Lower lobe of right lung (tissue), 2 donors: ENCODE measurements at places on chromosomes 12 and 14. TPM values are rescaled to one million over a fixed set of nuclear protein-coding genes. Genes with fewer than 3 reads are reported as not detected.
A peak's percentile ranks its signal among the peaks of the same experiment; 100 is the strongest.

The ALG10B gene
- total RNA-seq, result 9.2 TPM

DNA sequence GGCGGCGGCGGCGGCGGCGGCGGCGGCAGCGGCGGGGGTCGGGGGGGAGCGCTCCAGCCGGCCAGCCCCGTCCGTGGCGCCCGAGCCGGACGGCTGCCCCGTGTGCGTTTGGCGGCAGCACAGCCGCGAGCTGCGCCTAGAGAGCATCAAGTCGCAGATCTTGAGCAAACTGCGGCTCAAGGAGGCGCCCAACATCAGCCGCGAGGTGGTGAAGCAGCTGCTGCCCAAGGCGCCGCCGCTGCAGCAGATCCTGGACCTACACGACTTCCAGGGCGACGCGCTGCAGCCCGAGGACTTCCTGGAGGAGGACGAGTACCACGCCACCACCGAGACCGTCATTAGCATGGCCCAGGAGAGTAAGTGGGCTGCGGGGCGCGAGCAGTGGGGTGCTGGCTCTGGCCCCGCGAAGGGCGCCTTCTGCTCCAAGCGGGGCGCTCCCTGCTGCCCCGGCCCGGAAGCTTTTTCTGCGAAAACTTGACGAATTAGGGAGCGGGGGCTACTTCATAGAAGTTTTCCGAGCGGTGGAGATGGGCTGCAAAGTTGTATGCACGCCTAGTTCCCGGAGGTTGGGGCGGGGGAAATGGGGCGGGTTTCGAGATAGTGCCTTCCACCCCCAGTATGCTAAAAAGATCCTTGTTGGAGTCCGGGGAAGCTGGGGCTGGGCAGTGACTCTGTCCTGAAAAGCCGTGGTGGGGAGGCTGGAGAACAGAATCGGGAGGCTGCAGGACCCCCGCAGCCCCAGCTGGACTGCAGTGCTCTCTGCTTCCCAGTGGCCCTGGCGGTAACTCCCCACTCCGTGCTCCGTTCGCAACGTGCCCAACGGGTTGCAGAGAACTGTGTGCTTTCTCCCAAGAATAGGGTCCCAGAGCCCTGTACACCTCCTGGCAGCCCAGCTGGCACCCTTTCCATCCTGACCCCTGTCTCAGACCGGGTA is 751 bp downstream of the GDF11 start:
- peak; percentile 78 for DNase-seq

- no peak for DNase-seq
Measured at GRCh38 chr12:95385246-95386035, 88.5 kb upstream of the METAP2 start.

The KRT6C gene
- not detected for total RNA-seq

- DNase-seq, result no peak
Measured at GRCh38 chr12:108675792-108676191, 42.1 kb upstream of the SELPLG start.

DNA sequence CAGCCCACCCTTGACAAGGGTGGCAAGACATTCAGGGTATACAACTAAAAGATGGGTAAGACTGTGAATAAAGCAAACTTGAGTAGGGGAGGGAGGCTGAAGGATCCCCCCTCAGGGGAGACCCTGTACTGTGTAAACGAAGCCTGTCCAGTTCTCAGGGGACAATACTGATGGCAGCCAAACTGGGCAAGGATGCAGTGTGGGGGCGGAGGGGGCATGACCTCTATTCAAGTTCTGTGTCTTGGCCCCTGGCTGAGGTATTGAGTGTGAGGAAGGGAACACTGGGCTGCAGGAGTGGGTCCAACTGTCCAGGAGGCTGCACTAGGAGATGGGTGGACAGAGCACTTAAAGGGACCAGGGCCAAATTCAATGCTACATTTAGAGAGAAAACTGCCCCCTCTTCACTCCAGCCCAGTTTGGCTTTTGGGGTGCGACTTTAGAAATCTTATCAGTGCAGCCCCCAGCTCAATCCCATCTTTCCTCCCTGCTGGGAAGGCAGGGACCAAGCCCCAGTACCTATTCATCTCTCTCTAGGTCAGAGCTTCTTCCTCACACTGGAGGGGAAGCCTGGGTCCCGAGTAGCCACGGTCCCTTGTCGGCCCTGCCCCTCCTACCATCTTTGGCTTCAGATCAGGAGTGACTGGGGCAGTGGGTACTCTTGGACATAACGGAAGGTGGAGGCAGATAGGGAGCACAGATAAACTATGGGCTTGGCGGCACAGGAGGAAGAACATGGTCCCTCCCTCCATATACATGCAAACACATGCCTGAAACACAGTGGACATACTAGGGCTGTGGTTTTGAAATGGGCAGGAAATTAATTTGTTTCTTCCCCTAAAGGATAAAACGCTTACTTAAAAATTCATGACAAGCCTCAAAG is 11.8 kb downstream of the SLC39A5 start:
- DNase-seq, result no peak

The ERBB3 gene
- 80.5 TPM for total RNA-seq

DNA sequence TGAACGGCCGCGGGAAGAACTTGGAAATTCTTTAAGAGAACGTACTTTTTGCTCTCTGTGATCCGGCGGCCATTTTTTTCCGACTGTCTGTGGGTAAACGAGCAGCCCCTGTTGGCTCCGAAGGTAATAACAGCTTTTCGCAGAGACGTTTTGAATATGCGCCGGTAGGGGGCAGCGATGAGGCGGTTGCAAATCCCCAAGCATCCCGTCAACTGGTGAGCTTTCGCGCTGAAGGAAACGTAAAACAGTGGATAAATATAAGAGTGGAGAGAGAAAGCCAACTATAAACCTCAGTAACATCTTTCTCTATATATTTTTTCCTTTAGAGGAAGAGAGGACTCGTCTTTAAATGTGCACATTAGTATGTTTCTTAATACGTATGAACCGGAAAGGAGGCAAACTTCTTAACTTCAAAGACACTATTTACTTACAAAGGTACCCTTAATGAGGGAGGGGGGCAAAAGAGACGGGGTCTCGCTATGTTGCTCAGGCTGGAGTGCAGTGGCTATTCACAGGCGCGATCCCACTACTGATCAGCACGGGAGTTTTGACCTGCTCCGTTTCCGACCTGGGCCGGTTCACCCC is 9.6 kb upstream of the NEMF start:
- peak; percentile 85 for DNase-seq

- no peak for DNase-seq
Measured at GRCh38 chr12:101299931-101300330, 20.0 kb downstream of the UTP20 start.
